Epithelial cell of proximal tubule (primary cell): ENCODE measurements at places on chromosomes 7 and 10. TPM values are rescaled to one million over a fixed set of nuclear protein-coding genes. Genes with fewer than 3 reads are reported as not detected.

DNA sequence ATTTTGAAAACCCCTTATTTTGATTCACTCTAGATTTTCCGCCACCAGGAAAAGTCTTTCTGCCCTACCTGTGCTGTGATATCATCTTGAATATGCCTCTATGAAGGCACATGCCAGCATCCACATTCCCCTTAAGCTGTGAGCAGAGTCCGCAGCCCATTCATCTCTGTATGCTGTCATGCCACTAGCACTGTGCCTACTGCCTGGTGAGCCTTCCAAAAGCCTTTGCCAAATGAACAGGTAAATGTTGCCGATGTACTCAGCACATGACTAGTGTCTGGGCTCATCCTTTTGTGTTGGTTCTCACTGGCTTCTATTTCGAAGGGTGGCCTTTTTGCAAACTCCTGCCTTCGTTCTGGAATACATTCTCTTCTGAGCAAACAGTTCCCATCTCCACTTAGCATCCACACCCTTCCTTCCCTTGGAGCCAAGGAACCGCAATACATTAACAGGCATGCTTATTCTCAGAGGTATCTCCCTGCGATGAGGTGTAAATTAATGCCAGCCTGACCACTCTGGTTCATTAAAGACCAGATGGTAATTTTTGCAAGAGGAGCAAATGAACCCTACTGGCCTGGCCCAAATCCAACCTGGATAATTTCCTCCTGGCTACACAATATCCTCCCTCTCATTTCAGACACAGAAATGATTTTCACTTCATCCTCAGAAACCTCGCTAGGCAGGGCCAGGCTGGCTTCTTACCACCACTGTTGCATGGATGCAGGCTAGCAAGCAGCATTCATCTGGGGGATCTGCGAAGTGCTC, 339.7 kb upstream of the NFE2L3 start:
- no peak for DNase-seq

GRCh38 chr10:113027574-113028455, 77.8 kb downstream of the TCF7L2 start:
- DNase-seq, result no peak

DNA sequence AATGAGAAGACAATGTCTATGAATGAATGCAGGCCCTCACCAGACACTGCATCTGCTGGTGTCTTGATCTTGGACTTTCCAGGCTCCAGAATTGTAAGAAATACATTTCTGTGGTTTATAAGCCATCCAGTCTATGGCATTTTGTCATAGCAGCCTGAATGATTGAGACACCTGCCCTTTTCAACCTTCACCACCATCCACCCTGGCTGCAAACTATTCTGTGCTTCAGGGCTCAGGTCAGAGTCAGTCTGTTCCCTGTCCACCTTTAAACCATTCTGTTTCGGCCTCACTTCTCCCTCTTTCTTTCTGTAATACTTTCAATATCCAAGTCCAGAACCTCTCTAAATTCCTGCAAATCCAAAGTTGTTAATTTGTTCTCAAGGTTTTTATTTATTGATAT, 15.9 kb upstream of the CDK13 start:
- no peak for DNase-seq

DNA sequence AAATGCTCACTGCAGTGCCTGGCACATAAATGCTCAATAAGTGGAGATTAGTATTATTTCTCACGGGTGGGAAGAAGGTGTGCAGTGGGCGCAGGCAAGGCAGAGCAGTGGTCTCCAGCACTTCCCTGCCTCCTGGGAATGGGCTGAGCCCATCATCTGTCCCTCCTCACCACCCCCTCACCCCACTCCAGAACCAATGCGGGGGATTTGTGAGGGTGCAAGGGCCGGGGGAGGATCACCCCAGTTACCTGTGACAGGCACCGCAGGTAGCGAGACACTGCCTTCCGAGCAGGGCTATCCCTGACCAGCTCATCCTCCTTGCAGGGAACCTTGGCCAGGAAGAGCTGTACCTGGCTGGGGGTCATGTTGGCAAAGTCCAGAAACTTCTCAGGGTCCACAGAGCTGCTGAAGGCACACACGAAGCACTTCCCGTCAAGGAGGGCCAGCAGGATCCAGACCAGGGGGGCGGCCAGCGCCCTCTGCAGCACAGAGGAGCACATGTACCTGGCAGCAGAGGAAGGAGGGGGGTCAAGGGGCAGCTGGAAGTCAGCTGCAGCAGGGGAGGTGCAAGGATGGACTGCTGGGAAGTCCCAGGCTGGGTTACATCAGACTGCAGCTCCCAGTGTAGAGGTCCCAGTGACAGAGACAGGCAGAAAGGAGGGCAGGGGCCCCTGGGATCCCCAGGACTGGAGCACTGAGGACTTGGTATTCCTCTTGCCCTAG, 2.8 kb downstream of the CALHM3 start:
- DNase-seq, result no peak

DNA sequence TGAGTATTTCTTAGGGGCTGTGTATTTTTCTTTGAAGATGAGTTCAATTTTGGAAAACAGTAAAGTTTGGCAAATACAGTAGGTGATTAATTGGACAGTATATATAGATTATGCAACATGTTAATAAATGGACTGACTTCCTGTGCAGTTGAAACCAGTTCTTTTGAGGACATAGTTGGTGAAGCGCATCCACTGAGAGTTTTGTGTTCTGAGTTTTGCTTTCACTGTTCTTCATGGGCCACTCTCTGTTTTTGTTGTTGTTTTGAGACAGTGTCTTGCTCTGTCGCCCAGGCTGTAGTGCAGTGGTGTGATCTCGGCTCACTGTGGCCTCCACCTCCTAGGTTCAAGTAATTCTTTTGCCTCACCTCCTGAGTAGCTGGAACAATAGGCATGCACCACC, 109.0 kb downstream of the SDHAF3 start:
- DNase-seq, result no peak

Gene AASS
- 8.1 and 11.9 TPM in 2 replicates for total RNA-seq

Gene GDF10
- not detected in 2 replicates for total RNA-seq

Gene PRPS1L1
- total RNA-seq, result not detected in 2 replicates

Gene OR2A7
- total RNA-seq, result 2.0 and 8.0 TPM in 2 replicates

Gene DYDC1
- not detected in 2 replicates for total RNA-seq

Gene CLCN1
- total RNA-seq, result not detected in 2 replicates
